HCEC 1CT (cell line): ENCODE measurements at places on chromosomes 4 and X.
A peak's percentile ranks its signal among the peaks of the same experiment; 100 is the strongest.

GRCh38 chr4:56085275-56085674 lies 136.5 kb downstream of the CEP135 start:
- no peak for DNase-seq

GRCh38 chr4:119653990-119654389 lies 25.4 kb upstream of the PDE5A start:
- DNase-seq: no peak

DNA sequence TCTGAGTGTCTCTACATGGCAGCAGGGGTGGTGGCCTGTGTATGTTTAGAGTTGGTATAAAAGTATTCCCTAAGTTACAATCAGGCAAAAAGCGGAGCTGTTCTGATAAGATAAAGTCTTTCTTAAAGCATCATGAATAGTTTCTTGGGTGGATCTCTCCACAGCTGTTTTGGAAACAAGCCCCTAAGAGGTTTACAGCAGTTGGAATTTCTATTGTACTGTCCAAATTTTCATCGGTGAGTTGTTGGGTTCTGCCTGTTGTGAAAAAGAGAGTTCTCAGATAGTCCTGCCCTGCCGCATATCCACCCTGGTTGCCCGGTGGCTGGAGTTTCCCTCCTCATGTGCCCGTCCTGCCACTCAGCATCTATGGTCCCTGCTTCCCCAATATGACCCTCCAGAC lies 50.1 kb downstream of the C4orf51 start:
- no peak for DNase-seq

DNA sequence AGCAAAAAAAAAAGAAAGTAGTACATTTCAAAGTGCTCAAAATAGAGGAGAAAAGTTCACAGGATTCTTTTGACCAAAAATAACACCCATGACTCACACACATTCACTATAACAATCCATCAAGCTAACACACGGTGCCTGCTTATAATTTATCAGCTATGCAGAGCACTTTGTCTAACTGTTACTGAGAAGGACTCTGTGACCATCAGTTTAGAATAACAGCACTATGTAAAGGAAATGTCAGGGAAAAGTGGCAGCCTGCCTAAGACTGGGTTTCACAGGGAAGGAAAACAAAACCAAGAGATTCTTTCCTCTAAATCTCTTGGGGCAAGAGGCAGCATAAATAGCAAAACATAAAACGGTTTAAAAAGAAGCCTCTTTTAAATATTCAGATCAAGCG lies 54.8 kb downstream of the CCDC149 start:
- peak; percentile 51 for DNase-seq
